Upper lobe of right lung (tissue), 1 donor: ENCODE measurements at places on chromosomes 1 and 21. TPM values are rescaled to one million over a fixed set of nuclear protein-coding genes. Genes with fewer than 3 reads are reported as not detected.

Gene PRDM16
- total RNA-seq: 21.0 TPM

- no peak for DNase-seq
- H3K27ac ChIP-seq: peak overlapping the region; percentile 70
- no peak overlapping the region for H3K4me3 ChIP-seq
- H3K36me3 ChIP-seq: no peaks in the 10 kb centered on the region
- peaks cover 16% of the 10 kb centered on the region for H3K4me1 ChIP-seq
Measured at GRCh38 chr1:6348511-6349191, 44.9 kb downstream of the ACOT7 start.

DNA sequence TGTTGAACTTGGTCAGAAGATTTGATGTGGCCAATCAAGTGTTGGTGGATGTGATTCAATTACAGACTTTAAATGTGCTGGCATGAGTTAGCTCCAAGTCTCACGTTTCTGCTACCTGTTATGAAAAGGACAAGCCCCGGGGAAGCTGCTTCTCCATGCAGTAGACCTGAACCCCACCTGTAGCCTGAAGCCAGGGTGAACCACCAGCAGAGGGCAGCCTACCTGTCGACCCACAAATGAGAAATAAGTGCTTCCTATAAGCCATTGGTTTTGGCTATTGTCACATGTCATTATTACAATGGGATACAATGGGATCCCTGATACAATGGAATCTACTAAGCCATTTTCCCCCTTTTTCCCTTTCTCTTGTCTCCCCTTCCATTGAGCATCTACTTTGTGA, 230.2 kb downstream of the PRDM2 start:
- H3K27me3 ChIP-seq: no peaks in the 10 kb centered on the region
- no peaks in the 10 kb centered on the region for H3K4me1 ChIP-seq
- H3K36me3 ChIP-seq: no peaks in the 10 kb centered on the region
- no peak overlapping the region for H3K4me3 ChIP-seq
- H3K27ac ChIP-seq: no peak overlapping the region

Gene OR2M3
- not detected for total RNA-seq

DNA sequence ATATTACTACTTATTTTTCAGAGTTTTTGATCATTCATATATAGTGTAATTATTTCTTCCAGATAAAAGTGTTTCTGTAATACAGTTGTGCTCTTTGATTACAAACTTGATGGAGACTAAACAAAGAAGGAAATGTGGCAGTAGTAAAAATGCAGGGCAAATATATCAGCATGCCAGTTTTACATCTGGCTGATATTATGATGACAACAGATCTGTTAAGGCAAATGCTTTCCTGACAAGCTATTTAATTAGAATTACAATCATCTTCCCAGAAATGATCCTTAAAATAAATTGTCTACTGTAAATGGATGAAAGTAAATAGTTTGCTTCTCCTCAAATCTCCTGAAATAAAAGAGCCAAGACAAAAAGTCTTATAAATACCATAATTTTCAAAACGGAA, 1659.8 kb downstream of the BRINP3 start:
- no peaks in the 10 kb centered on the region for H3K4me1 ChIP-seq
- H3K36me3 ChIP-seq: no peaks in the 10 kb centered on the region

GRCh38 chr1:172699695-172700227, 40.9 kb downstream of the FASLG start:
- H3K36me3 ChIP-seq: no peaks in the 10 kb centered on the region
- H3K27ac ChIP-seq: peak overlapping the region; percentile 39
- DNase-seq: no peak
- no peaks in the 10 kb centered on the region for H3K27me3 ChIP-seq
- no peaks in the 10 kb centered on the region for H3K4me1 ChIP-seq

- peaks cover 4% of the 10 kb centered on the region for H3K27me3 ChIP-seq
- H3K4me1 ChIP-seq: no peaks in the 10 kb centered on the region
- H3K36me3 ChIP-seq: no peaks in the 10 kb centered on the region
Measured at GRCh38 chr1:6762060-6762459, 23.2 kb upstream of the CAMTA1 start.

Gene SPRR4
- total RNA-seq: not detected

GRCh38 chr1:22188914-22189313, 46.0 kb upstream of the WNT4 start:
- H3K4me1 ChIP-seq: no peaks in the 10 kb centered on the region

Gene CELA2A
- total RNA-seq: not detected

GRCh38 chr1:65056234-65056633, 89.9 kb upstream of the JAK1 start:
- H3K36me3 ChIP-seq: peaks cover 45% of the 10 kb centered on the region
- no peaks in the 10 kb centered on the region for H3K27me3 ChIP-seq
- no peak overlapping the region for H3K4me3 ChIP-seq
- H3K4me1 ChIP-seq: peaks cover 28% of the 10 kb centered on the region
- no peak for DNase-seq

DNA sequence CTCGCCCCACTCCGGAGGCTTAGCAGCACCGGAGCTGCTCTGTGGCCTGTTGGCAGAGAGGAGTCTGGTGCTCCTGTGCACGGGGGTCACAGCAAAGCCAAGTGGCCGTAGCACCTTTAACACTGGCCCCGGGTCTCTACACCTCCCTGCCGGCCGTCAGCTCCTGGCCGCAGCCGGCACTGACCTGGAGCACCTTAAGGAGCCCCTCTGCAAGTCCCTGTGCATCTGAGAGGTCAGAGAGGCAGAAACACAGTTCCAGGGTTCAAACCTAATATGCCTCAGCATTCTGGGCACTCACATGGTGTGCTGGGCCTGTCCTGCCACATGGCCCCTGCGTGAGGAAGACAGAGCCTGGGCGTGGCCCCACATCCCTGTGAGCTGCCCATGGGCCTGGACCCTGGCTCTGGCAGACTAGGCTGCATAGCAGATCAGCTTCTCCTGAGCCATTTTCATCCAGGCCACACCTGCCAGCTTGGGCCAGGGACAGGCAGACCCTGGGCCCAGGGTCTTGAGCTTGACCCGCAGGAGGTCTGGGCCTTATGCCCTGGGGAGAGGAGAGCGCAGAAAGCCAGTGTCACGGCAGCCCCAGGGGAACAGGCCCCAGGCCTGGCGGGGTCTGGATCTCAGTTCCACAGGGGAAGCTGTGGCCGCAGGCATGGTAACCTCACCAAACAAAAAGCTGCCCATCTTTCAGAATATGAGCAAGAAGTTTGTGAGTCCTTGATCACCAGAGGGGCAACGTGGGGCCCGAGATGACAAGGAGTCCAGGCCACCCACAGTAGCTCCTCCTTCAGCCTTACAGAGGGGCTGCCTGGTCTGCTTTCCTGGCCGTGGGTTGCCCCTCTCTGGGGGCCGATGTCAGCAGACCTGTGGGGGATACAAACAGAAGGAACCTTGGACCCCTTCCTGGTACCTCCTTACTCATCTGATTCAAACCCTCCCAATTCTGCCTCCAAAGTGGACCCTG, 146.0 kb upstream of the COL6A1 start:
- no peaks in the 10 kb centered on the region for H3K27me3 ChIP-seq
- H3K27ac ChIP-seq: no peak overlapping the region
- no peaks in the 10 kb centered on the region for H3K36me3 ChIP-seq

Gene HFM1
- total RNA-seq: 0.64 TPM

- H3K27me3 ChIP-seq: no peaks in the 10 kb centered on the region
- H3K27ac ChIP-seq: no peak overlapping the region
- no peak overlapping the region for H3K4me3 ChIP-seq
- H3K4me1 ChIP-seq: peaks cover 5% of the 10 kb centered on the region
- DNase-seq: no peak
Measured at GRCh38 chr1:161970036-161970435, 53.6 kb downstream of the OLFML2B start.

DNA sequence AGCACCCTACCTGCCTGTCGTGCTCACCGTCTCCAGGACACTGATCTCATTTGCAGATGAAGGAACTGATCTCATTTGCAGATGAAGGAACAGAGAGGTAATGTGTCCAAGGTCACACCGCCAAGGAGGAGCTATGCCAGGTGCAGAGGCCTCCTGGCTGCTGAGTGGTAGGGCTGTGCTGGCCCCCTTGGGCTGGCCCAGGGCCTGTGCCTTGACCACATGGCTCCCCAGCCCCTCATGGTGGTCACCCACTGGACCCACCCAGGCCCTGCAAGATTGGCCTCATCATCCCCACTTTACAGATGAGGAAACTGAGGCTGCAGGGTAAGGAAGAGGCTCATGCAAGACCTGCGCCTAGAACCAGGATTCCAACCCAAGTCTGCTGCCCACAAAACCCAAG, 628.3 kb downstream of the MATN1 start:
- H3K27ac ChIP-seq: no peak overlapping the region
- DNase-seq: no peak
- H3K4me3 ChIP-seq: no peak overlapping the region
- H3K27me3 ChIP-seq: no peaks in the 10 kb centered on the region

- H3K4me1 ChIP-seq: no peaks in the 10 kb centered on the region
- no peaks in the 10 kb centered on the region for H3K27me3 ChIP-seq
- no peaks in the 10 kb centered on the region for H3K36me3 ChIP-seq
- H3K4me3 ChIP-seq: no peak overlapping the region
- DNase-seq: no peak
Measured at GRCh38 chr1:67468066-67468718, 38.0 kb upstream of the SERBP1 start.

- no peak overlapping the region for H3K4me3 ChIP-seq
- no peak overlapping the region for H3K27ac ChIP-seq
- H3K36me3 ChIP-seq: no peaks in the 10 kb centered on the region
- no peaks in the 10 kb centered on the region for H3K4me1 ChIP-seq
Measured at GRCh38 chr21:38621132-38621531, 122.9 kb upstream of the ERG start.

Gene RPTN
- not detected for total RNA-seq

Gene CRB1
- 0.46 TPM for total RNA-seq

DNA sequence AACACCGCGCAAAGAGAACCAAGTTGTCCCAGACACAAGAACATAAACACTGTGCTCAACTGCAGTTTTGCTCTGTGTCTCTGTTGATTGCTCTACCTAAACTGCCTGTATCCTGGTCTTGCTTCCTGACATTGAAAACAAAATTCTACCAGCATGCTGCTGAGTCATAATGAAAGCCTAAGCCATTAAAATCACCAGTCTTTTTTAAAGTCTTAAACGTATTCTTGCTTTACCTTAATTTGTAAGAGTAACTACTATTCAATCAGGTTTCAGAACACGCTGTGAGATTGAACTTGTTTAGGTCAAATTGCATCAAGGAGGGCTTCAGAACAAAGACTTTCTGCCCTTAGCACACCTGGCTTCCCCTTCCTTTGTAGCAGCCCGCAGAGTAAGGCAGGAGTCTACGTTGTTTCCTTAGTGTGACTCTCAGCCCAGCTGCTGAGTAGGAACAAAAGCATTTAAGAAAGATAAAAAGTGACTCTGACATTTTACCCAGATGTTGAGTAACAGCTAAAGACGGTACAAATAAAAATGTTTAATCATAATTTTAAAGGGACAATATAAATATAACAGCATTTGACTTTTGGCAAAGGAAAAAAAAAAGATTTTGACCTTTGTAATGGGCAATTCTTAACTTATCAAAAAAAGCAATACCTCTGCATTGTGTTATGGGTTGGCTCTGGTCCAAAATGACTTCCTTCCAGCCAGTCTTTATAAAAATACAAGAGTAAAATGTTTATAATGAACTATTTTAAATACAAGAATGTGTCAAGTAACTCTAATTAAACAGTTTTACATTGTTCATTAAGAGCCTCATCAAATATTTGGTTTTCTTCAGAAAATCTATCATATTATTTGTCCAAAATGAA, 186.9 kb upstream of the ADGRL4 start:
- DNase-seq: no peak
- no peaks in the 10 kb centered on the region for H3K36me3 ChIP-seq
- H3K27ac ChIP-seq: no peak overlapping the region
- no peak overlapping the region for H3K4me3 ChIP-seq
- H3K27me3 ChIP-seq: no peaks in the 10 kb centered on the region

DNA sequence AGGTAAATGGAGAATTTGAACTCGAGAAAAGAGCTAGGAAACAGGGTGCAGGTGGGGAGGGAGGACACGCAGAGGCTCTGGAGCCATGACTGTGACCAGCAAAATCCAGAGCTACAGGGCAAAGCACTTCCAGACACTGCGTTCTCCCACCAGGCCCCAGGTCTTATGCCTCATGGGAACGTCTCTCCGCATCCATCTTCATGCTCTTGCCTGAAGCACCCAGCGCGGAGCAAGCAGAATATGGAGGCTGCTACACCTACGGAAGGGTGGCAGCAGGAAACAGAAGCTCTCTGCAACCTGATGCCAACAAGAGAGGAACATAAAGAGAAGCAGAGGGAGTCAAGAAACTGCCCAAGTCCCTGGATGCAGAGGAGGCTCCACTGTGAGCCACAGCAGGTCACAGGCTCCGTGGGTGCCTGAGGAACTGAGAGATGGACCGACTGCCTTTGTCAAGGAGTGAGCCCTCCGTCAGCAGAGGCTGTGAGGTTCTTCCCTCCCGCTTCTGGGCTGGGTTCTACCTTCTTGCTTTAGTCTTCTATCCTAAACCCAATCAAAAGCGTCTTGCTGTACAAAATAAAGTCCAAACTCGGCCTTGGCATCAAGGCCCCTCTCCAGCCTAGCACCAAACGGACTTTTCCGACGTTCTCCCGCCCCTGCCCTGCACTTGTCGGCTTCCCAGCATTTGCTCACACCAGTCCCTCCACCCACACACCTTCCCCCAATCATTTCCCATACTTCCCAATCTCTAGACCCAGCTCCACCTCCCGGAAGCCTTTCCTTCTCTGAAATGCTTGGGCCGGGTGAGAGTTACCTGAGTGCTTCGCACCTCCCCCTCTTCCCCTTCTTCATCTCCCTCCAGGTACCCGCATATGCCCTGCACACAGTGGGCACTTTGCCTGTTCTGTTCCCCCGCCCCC, 930 bp downstream of the DHCR24 start:
- peaks cover 4% of the 10 kb centered on the region for H3K27me3 ChIP-seq
- DNase-seq: peak; percentile 82
- H3K4me3 ChIP-seq: peak overlapping the region; percentile 82
- peaks cover 16% of the 10 kb centered on the region for H3K4me1 ChIP-seq

Gene KRTAP12-2
- not detected for total RNA-seq

- no peak overlapping the region for H3K27ac ChIP-seq
- no peaks in the 10 kb centered on the region for H3K4me1 ChIP-seq
- H3K36me3 ChIP-seq: no peaks in the 10 kb centered on the region
- no peak overlapping the region for H3K4me3 ChIP-seq
- no peak for DNase-seq
Measured at GRCh38 chr1:187928288-187928687, 1099.5 kb downstream of the PLA2G4A start.

DNA sequence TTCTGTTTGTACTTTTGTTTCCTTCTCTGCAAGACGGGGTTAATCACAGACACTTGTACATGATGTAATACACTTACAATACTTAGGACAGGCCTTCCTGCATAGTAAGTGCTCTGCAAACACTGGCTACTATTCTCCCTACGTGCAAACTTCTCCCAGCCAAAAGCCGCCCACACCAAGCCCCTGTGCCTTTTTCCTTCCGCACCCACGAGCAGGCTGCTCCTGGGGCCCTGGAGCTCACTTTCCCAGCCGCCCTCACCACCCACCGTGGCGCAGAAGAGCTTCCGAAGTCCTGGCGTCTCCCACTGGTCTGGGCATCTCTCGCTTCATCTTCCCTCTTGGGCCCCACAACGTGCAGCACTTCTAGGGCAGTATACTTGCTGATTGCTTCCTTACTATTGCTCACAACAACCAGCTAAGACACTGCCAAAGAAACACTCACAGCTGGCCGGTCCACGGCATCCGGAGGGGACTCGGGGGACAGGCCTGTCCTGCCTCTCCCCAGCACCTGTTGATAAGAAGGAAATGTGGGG, 22.5 kb upstream of the GPR157 start:
- H3K36me3 ChIP-seq: no peaks in the 10 kb centered on the region
- peak overlapping the region; percentile 80 for H3K27ac ChIP-seq
- DNase-seq: peak; percentile 77
